ENCODE measurements at places on chromosomes 11 and 22.

DNA sequence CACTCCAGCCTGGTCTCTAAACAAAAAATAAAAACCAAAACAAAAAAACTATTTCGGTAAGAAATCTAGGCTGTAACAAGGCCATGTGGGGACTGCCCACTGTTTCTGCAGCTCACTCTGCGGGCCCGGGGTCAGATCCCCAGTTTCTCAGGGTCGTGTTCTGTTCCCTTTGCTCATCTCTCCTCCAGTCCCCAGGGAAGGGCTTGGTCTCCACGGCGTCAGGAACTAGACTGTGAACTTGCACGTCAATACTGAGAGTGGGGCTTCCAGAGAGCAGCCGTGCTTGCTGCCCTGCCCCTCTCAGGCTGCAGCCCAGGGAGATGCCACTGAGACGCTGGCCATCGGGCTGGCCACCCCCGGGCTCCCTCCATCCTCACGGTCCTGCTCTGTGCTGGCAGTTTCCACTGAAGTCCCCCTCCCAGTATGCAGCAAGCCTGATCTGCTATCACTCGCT is 33.7 kb upstream of the MOB2 start:
- DNase-seq, result no peak

DNA sequence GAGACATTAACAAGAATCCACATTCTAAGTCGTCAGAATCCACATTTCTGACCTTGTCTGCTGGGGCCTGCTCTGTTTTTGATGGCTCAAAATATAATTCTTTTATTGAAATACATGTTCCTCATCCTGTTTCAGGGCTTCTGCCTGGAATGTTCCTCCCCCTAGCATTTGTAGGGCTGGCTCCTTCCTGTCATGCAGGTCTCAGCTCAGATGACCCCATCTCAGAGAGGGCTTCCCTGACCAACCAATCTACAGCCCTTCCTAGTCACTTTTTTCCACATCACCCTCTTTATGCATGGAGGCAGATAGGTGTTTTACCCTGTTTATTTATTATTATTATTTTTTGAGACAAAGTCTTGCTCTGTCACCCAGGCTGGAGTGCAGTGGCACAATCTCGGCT is 14.8 kb downstream of the TMEM123 start:
- DNase-seq, result no peak

GRCh38 chr11:44308256-44308922 is 1.6 kb downstream of the ALX4 start:
- DNase-seq, result no peak

- no peak for DNase-seq
These were observed 322.7 kb upstream of the LARGE1 start for GRCh38 chr22:34243023-34243422.

GRCh38 chr22:41263704-41264103 is 22.3 kb downstream of the RANGAP1 start:
- no peak for DNase-seq

- DNase-seq, result no peak
These were observed 31.9 kb downstream of the PPFIA1 start for GRCh38 chr11:70302419-70302752.

GRCh38 chr22:37918580-37919270 is 12.6 kb downstream of the MICALL1 start:
- DNase-seq, result no peak

DNA sequence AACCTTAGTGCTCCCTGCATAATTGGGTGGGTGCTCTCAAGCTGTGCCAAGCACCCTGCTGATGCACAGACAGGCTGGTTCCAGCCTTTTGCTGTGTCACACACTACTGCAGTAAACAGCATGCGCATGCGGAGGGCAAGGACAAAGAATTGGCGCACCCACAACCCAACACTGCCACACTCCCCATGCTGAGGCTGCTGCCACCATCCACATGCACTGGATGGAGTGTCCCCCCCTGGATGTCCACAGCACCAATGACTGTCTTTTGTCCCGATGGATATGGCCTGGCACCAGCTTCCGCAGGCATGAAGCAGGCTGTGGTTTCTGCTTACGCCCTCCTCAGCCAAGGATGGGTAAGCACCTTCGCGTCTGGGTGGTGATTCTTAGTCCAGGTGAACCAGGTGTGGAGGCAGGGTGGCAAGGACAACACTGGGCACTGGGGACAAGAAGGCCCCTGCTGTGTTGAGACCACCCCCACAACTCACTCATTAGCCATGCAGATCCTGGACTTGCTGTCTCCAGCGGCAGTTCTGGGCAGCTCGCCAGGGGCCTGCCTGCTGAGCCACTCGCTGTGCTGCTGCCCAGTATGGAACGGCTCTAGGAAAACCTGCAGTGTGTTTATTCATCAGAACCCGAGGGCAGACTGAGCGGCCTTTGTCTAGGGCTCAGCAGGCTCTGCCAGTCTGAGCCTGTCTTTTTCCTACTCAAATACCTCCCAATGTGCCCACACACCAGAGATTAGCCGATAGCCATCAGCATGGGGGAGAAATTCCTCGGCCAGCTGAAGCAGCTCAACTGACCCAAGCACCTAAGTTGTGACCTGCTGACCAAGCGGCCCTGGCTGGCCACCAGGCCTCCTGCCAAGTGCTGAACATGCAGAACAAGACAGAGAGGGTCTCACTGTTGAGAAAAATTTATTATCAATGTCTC is 8.2 kb upstream of the NAP1L4 start:
- DNase-seq, result no peak

DNA sequence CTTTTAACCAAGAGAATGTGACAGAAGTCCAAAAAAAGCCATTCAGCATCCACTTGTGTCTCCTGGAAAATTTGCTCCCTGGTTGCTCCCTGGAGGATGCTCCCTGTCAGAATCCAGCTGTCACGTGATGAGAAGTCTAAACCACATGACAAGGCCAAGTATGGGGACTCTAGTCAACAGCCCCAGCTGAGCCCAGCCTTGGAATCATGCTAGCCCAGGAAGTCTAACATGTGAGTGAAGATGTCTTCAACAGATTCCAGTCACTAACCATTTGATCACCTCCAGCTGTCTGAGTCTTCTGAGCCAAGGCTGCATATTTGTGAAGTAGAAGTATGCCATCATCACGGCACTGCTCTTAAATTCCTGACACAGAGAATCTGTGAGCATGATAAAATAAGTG is 4.2 kb downstream of the OR56B4 start:
- no peak for DNase-seq

DNA sequence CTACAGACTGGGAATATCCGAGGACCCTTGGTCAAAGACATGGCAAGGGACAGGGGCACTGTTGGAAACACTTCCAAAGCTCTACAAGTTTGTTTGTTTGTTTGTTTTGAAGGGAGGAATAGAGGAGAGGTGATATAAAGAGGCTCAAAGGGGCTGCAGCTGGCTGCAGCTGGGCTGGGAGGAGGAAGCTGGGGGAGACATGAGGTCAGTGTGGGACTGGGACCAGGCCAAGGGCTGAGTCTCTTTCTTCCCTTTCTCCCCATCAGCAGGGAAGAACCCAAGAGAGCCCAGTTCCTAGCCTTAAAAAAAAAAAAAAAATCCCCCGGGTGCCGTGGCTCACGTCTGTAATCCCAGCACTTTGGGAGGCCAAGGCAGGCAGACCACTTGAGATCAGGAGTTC is 5.0 kb downstream of the RHOG start:
- no peak for DNase-seq

- no peak for DNase-seq
These were observed 24.5 kb upstream of the DLAT start for GRCh38 chr11:112000703-112001102.

GRCh38 chr22:30286331-30286730 is 3.0 kb downstream of the CASTOR1 start:
- DNase-seq, result no peak

DNA sequence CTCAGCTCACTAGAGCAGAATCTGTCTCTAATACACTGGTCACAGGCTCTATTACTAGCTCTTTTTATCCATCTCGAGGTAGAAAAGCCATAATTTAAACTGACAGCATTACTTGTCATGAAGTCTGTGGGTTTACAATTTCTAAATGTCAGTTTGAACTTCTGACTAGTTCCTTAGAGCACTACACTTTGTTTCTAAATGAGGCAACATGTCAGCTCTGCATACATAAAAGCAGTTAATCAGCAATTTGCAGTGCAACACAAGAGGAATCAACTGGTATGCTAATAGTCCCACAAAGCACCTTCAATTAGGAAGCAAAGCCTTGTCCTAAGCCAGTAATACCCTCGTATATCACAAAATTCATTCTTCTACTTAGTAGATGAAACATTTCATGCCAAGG is 321.3 kb downstream of the TTC28 start:
- no peak for DNase-seq

DNA sequence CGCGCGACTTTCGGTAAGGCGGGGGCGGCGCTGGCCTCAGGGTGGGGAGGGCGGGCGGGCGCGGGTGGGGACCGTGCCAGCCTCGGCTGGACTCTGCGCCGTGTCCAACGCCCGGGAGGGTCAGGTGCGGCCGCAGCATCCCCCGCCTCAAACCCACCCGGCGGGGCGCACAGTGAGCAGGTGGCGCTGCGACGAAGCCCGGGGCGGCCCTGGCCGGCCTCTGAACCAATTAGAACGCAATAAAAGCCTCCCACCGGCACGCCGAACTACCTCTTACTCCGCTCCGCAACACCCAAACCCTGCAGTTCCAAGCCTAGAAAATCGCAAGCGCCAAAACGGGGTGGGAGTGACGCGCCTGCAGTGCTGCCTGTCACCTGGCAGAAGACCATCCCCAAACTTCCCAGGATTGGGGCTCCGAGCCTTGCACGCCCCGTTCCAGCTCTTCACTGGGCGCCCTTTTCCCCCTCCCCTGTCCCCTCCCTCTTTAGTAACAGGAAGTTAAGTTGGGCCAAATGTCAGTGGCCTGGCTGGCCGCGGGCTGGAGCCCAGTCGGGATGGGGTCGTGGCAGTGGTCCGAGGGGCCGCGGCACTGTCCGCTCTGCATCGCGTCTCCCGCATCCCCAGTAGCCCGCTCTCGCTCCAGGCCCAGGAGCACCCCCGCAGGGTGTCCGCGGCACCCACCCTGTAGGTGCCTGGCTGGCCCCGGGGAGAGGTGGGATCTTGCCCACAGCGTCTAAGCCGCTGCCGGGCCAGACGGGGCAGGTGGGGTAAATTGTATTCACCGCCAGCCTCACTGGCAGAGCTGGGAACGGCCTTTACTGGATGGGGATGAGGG is 541 bp downstream of the MICAL2 start:
- DNase-seq, result no peak

DNA sequence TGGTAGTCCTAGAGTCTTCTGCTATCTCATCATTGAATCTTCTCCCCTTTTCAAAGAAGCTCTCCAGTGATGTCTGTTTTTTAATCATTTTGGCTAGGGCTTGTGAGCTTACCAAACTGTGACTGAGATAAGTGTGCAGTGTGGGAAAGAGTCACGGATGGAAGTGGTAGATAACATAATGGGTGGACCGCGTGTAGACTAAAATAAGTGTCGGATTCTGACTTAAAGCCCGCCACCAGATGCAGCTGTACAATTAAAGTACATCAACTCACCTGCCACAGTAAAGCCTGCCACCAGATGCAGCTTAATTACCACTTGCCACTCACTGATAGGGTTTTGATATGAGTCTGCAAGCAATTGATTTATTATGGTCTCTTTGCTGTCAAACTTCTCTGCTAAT is 581.5 kb downstream of the LRRC4C start:
- DNase-seq, result no peak

DNA sequence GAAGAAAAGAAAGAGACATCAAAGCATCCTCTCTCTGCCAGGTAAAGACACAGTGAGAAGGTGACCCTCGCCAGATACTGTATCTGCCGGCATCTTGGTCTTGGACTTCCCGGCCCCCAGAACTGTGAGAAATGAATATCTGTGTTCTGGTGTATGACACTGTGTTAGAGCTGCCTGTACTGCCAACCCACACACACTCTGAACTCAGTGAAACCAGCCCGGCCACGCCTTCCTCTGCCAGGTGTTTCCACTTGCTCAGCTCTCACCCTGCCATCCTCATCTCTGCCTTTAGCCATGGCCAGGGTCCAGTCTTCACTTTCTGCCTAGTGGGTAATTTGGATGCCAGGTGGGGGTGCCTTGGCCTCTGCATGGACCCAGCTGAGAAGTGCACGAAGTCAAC is 24.0 kb downstream of the CBX7 start:
- DNase-seq, result no peak

DNA sequence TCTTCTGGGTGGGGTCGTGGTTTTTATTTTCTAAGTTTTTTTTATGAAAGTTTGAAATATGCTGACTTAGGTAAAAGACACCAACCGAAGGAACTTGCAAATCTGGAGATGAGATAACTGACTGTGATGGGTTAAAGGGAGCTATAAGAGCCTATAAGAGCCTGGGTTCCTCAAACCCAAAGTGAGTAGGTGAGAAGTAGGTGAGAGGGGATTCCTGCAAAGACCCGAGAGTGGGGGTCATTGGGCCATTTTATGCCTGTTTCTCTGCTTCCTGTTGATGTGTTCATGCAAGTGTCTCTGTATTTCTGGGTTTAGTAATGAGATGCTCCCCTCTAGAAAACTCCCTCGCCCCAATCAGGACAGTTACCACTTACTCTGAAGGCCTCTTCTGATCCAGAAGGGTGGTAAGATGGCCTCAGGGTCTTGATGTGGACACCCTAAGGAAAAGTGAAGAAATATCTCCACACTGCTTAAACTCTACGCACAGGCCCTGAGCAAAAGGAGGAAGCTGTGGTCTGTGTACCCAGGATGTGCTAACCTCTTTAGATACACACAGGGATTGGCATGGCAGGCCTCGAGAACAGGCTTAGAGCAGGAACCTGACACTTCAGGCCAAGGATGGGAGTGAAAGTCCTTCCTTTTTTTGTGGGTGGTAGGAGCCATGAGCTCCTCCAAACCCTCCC is 1.8 kb downstream of the FLI1 start:
- no peak for DNase-seq

DNA sequence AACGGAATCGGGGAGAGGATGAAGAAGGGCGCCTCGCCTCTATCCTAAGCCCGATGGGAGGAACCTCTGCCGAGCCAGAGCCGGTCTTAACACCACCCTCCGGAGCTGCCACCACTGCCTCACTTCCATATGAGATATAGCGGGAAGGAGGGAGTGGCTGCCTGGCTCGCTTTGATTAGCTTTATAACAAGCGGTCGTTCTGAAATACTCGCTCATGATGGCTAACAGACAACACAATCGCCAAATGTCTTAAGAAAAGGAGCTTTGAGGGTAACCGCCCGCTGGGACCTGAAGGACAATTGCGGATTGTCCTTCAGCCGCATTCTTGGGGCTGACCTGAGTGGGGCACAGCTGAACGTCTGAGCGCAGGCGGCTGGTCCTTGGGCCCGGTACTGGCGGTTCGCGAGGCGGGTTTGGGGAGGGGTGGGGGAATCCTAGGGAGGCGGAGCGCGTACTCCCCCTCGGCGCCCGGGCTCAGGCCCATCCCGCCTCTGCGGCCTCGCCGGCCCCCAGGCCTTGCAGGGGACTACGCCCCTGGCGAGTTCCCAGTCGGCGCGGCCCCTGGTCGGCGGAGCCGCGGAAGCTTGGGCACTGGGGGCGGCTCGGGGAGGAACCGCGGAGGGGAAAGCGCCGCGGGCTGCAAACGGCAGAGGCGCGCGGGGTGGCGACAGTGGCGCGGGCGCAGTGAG is at the start of gene PLAAT5:
Gene PLAAT5, minus strand, starts transcription at position 617 of the 689 bp plus-strand sequence. Its CDS starts 133 bp downstream, at position 484.
- DNase-seq, result no peak

GRCh38 chr11:65708451-65708850 is 3.6 kb upstream of the KAT5 start:
- DNase-seq, result no peak

- DNase-seq, result no peak
These were observed 10.2 kb downstream of the GLB1L2 start for GRCh38 chr11:134341805-134342571.

GRCh38 chr11:121766991-121767390 is 314.2 kb upstream of the SORL1-AS1 start:
- DNase-seq, result no peak
